ENCODE measurements at places on chromosomes 2 and 18.

- no peak for DNase-seq
Measured at GRCh38 chr18:78981989-78982620, 2.5 kb downstream of the SALL3 start.

- no peak for DNase-seq
Measured at GRCh38 chr18:26255695-26256622, 29.7 kb downstream of the TAF4B start.

- DNase-seq, result no peak
Measured at GRCh38 chr2:79138385-79138784, 18.1 kb downstream of the REG1A start.

DNA sequence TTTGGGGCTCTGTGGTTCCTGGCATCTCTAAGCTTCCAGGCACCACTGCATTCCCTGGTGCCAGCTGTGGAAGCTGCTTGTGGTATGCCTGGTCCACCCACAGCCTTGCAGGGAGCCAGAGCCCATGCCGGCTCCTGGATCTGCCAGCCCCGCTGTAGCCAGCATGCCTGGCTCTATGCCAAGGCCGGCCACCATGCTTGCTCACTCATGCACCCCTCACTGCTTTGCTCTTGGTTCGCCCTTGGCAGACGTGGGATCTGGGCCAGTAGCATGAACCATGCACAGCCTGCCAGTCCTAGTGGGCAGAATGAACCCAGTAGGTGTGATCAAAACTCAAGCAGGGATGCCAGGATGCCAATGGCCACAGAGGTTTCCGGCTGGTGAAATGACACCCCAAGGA is 634.2 kb upstream of the TMEFF2 start:
- DNase-seq, result no peak

DNA sequence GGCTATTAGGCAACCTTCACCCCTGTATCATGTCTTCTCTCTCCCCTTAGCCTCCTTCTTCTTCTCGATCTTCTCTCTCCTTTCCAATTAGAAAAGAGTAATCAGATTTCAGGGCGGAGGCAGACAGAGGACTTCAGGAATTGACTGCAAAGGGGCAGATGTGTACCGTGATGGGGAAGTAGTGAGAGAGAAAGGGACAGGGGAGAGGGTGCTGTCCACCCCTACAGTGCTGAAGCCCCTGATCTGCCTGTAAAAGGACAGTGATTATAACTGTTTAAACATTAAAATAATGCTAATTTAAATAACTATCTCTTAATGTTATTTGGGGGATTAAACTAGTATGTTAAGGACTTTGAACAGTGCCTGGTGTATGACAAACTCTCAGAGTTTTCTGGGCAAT is 178.5 kb downstream of the ACTR3 start:
- DNase-seq, result no peak

DNA sequence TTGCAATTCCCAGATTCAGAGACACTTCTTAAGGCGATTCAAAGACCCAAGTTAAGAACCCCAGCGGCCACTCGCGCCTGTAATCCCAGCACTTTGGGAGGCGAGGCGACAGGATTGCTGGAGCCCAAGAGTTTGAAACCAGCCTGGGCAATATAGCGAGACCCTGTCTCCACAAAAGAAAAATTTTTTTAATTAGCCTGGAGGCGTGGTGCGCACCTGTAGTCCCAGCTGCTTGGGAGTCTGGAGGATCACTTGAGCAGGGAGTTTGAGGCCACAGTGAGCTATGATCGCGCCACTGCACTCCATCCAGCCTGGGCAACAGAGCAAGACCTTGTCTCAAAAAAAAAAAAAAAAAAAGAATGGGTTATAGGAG is 585 bp upstream of the ANAPC1 start:
- DNase-seq, result no peak
